ENCODE measurements at places on chromosomes 1 and 21.

DNA sequence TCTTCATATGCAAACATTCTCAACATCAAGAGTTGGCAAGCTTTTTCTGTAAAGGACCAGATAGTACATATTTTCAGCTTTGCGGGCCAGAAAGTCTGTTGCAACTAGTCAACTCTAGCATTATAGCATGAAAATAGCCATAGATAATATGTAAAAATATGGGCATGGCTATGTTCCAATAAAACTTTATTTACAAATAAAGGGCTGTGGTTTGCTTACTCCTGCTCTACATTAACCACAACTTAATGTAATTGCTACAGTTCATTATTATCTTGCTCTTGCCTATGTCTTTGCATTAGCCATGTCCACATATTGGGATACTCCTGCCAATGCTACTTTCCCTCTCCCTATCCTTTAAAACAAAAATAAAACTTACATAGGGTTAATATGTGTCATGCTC lies 24.5 kb upstream of the CTSK start:
- DNase-seq = no peak

DNA sequence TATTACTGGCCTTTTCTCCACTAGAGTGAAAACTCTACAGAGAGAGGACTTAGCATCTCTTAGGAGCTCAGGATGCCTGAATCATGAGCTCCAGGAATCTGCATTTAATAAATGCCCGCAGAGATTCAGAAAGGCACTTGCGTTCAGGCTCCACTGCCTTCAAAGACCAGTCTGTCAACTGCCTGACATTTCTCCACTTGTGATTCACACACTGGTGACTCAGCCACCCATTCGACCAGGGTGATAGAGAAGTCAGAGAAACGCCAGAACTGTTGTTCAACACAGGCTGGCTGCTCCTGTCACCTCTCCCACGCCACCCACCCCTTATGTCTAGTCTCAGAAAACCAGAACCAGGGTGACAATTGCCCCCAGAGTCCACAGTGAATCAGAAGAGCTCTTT lies 26.9 kb upstream of the LBR start:
- DNase-seq = peak; percentile 37

DNA sequence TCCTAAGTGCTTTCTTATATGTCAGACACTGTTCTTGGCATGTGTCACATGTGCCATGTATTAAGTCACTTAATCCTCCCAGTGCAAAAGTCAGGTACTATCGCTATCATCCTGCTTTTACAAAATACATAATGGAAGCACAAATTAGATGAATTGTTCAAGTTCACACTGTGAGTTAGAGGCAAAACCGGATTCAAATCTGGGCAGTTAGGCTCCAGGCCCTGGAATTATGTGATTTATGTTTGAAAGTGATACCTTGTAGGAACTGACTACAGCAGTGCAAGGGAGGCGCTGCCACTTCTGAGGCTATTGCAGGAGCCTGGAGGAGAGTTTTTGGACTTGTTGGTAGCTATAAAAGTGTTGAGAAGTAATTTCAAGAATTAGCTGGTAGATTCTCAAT lies 358.3 kb downstream of the HLX start:
- no peak for DNase-seq

DNA sequence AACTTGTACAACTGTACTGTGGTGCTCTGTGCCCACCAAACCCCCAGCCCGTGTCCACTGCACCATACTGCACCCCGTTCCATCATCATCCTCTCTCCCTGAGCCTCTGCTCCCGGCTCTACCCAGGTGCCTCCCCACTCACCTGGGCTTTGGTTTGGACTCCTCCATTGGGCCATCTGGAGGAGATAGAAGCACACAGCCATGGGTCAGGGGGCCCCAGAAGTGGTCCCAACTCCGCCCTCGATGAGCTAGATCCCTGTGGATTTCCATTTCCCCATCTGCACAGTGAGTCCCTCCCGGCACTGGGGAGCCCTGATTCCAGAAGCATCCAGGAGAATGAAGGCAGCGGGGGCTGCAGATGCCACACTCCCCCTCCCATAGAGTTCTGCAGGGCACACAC lies 10.8 kb downstream of the TNNT2 start:
- DNase-seq = no peak

GRCh38 chr1:91345395-91346005 lies 59.1 kb downstream of the HFM1 start:
- DNase-seq = no peak

DNA sequence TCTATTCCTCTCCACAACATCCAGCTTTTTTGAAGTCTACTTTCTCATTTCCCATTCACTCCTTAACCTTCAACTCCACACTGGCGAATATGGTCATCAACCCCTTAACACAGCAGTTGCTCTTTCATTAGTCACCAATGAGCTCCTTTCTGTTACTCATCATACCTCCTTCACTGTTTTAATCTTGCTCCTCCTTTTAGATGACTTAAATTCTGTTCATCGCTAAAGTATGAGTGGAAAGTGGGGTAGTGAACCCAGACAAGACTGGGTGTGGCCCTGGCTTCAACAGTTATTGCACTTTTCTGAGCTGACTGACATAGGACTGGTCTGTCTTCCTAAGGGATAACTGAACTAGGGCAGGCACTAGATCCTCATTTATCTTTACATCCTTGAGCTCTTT lies 51.3 kb downstream of the AKT3 start:
- DNase-seq = no peak

GRCh38 chr1:57832612-57833011 lies 408.8 kb upstream of the DAB1 start:
- DNase-seq = no peak

DNA sequence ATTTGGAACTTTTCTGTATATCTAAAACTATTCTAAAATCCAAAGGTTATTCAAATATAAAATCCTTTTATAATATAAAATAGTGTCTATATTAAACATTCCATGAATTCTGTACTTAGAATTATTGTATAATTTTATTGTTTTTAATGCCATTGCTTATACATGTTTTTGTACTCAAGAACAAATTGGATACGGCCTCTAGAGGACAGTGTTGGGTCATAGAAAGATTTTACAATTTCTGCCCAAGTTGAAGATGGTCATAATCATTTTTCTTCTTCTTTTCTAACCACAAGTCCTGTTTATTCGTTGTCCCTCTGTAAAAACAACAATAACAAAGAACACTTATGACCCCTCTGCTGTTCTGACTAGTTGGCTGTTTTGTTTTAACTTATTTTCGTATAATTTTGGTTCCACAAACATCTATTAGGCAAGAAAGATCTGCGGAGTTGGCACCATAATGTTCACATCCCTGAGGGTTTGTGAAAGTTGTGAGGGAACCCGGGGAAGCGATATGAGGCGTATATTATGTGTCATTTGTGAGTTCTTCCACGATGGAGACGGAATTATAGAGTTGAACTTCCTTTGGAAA lies 75.7 kb upstream of the KIF26B start:
- no peak for DNase-seq

DNA sequence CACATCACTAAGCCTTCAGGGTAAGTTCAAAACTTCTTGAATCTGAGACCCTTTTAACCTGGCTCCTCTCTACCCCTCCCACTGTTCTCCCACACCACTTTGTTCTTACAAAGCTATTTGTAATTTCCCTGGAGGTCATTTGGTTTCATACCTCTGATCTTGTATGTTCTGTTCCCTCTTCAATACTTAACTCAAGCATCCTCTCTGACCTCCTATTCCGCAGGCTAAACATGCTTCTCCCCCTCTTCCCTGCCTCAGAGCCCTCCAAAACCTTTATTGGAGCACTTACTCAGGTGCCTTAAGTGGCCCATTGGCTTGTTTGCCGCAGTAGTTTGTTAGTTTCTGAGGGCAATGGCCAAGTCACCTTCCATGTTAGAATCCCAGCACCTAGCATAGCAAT lies 54.8 kb downstream of the SSX2IP start:
- DNase-seq = no peak

GRCh38 chr1:8941906-8942305 lies 3.8 kb upstream of the CA6 start:
- no peak for DNase-seq

DNA sequence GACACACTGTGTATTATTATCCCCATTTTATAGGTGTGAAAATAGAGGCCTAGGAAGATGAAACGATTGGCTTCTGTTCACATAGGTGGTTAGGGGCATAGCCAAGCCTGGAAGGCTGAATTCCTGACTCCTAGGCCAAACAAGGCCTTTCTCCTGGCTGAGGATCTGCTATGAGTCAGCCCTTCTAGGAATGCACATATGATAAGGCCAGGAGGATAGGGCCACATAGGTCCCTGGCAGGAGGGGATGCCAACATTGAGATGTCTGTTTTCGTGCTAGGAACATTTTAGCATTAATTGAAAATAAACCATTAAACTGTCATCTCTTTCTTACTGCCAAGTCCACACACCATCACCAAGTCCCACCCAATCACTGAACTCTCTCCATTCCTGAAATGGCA lies 9.2 kb downstream of the CSMD2 start:
- no peak for DNase-seq

DNA sequence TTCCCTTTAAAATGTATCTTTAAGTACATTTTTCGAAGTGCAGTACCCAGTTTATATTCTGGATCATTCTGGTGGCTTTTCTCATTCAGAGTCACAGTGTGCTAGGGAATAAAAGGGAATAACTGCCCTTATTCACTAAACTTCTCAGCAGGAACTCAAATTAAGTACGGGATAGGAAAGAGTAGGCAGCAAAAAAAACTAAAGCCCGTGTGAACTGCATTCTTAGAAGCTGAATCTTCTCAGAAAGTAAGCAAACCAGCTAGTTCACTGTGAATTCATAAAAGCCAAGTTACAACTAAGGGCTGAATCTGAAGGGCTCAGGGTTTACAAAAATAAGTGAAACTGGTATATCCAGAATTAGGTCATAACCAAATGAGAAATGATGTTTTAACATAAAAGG lies 22.0 kb downstream of the PRPF38A start:
- no peak for DNase-seq

- DNase-seq = no peak
Measured at GRCh38 chr1:34075576-34075975, 89.5 kb downstream of the CSMD2 start.

DNA sequence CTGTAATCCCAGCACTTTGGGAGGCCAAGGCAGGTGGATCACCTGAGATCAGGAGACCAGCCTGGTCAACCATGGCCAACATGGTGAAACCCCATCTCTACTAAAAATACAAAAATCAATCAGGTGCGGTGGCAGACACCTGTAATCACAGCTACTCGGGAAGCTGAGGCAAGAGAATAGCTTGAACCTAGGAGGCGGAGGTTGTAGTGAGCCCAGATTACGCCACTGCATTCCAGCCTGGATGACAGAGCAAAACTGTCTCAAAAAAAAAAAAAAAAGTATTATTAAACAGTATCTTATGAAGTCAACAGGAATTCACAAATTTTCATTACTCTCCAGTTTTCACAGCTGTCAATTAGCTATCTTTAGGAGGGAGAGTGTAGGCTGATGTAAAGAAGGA lies 3.8 kb downstream of the ACBD6 start:
- no peak for DNase-seq

DNA sequence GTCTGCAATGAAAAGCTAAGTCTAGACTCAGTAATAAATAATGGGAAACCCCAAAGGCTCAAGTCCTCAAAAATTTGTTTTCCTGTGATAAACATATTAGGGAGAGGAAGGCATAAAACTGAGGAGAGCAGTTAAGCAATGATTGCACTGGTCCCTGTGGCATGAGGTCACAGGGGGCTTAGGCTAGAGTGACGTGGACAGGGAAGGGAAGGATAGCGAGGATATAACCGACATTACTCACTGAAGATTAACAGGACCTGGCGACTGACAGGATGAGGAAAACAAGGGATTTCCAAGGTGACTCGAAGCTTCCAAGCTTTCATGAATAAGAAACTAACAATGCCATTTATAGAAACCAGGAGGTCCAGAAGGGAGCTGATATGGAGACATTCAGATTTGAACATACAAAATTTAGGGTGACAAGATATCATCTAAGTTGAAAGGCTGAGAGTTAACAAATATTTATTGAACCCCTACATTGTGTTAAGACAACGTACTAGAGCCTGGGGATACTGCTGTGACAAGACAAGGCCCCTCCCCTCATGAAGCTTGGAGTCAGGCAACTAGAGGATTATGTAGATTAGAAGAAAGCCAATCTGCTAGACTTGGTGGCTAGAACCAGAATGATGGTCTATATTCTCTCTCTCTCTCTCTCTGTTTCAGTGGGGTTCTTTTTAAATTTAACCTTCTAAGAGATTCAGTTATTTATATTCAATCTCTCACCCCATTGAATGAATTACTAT lies 33.2 kb upstream of the PKN2 start:
- no peak for DNase-seq

- no peak for DNase-seq
Measured at GRCh38 chr1:62401034-62401760, 35.7 kb upstream of the USP1 start.

DNA sequence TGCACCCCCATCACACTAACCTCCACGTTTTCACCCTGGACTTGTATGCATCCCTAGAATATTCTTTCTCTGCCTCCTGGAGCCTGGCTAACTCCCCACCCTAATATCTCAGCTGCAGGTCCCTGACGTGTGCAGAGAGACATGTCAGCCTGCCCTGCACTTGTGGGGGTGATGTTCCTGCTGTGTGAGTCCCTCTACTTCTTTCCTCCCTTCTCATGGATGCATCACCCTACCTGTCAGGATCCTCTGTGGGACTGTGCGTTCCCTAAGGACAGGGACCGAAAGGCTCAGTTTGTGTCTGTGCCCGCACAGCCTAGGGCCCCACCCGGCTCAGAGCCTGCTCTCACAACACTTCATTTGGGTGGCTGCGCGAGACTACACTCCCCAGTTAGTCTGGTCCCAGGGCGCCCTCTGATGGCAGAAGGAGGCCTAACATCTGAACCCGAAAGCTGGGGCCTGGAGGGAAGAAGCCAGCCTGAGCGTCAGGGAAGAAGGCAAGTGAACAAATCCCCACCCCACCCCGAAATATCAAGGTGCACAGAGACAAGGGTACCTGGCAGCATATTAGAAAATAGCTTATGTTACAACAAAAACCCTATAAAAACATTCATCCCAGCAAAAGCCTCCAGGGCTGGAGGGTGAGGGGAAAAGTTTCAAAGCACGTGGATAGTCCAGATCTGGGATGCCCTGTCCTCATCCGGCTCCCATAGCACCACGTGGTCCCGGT lies 3.7 kb downstream of the CD52 start:
- DNase-seq = peak; percentile 97

DNA sequence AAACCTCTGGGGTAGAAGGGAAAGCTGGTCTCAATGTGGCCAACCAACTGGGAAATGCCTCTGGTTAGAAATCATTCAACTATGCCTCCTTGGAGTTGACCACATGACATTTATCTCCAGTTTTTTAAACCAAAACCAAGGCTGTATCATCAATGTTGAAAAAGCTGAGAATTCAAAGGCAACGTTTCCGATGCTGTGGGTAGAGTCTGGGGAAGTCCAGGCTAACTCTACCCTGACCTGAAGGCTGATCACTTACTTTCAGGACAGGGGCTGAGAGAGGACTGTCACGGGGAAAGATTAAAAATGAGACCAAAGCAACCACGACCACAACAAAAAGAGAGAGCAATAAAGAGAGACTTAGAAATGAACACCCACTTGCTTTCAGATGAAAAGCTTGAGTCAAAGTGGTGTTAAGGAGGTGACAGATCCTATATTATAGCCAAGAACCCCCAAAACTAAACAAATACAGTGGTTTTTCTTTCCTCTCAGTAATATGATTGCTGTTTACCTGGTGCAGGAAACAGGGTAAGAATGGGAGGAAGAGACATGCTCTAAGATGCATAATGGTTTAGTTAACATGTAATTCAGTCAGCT lies 90.8 kb upstream of the TNFSF4 start:
- no peak for DNase-seq

GRCh38 chr1:7613851-7614205 lies 157.3 kb upstream of the VAMP3 start:
- DNase-seq = no peak

- DNase-seq = no peak
Measured at GRCh38 chr21:44869781-44870747, 3.4 kb downstream of the PTTG1IP start.

GRCh38 chr1:109754738-109755137 lies 9.0 kb downstream of the EPS8L3 start:
- DNase-seq = no peak
